Globus pallidus (tissue), 1 donor: ENCODE measurements at places on chromosomes 3 and 15.

GRCh38 chr15:45648521-45649200 lies 13.8 kb downstream of the SQOR start:
- DNase-seq, result no peak

DNA sequence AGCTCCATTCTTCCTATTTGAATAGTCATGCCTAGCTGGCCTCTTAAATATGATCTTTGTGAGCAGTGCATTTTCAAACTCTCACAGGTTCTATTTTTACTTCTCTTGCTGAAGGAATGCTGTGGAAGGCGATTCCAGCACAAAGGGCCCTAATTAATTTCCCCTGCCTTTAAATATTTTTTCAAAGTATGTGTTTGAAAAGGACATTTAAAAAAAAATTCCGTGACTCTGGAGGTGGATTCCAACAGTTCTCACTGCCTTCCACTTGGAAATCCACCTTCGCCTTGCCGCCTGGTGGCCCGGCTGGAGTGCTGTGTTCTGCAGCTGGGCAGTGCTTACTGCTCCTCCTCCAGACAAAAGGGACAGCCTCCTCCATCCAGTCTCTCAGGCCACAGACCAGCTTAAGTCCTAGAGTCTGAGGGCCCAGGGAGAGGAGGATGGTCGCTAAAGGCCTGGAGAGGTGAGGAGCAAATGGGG lies 61.5 kb upstream of the CORO2B start:
- DNase-seq, result no peak

DNA sequence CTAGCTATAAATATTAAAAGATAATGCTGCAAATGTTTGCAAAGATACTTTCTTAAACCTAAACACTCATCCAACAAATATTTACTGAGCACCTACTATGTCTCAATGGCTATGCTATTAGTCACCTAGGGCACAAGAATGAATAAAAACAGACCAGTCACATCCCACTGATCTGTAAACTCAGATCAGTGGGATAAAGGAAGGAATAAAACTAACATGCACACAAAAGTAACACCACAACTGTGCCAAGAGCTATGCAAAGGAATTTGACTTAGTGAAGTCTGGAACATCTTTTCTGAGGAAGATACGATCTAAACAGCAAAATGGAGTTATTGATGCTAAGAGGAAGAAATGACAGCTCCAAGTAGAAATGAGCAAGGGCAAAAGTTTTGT lies 56.6 kb downstream of the CBLB start:
- DNase-seq, result no peak

DNA sequence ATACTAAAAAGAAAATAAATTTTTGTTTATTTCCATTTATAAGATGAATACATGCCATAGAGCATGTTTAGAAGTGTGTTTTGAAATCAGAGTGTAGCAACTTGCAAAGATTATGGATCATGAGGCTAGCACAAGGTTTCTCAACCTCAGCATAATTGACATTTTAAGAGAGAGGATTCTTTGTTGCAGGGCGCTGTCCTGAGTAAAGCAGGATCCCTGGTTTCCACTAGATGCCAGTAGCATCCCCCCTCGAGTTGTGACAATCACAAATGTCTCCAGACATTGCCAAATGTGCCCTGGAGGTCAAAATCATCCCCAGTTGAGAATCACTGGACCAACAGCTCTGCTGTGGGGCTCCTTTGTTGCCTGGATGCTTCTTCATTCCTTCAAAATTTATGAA lies 128.5 kb upstream of the RBMS3 start:
- DNase-seq, result no peak

DNA sequence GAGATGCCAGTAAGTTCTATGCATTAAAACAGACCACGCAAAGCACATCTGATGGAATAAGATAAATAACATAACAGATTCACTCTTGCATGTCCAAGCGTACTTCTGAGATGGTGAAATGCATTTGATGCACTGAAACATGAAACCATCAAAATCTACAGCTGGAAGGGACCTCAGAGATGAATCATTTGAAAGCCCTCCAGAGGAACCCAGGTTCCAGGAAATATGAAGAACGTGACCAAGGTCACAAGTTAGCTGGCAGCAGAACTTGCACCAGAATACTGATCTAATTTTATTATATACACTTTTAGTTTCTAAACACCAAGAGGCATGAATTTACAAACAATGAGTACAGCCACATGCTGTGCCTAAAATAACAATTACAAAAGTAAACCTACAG lies 957.1 kb downstream of the FHIT start:
- no peak for DNase-seq

DNA sequence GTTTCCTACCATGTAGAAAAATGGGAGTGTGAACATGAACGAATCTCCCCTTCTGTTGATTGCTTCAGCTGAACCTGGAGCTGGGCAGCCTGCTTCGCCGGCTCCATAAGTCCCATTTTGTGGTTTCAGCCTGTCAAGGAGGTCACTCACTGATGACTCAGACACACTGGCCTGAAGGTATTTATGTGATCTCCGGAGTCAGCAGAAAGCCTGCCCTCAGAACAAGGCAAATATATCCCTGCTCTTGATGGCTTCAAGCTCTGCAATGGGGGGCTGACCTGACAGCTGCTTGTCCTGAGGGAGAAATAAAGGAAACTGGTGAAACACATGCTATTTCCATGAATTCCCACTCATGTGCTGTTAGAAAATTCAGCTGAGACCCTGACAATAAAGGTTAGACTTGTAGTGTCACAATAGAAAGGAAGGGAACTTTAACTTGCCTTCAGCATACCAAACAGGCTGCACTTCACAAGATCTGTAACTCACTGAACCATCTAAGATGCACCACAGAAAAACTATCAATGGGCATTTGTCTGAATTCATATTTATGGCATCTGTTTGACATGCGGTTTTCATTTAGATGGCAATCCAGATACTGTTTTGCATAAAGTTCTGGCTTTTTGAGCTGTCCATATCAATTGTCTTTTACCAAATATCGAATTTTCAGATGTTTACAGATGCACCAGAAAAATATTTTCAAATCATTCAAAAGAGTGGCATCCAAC lies 282.0 kb upstream of the VEPH1 start:
- DNase-seq, result no peak

DNA sequence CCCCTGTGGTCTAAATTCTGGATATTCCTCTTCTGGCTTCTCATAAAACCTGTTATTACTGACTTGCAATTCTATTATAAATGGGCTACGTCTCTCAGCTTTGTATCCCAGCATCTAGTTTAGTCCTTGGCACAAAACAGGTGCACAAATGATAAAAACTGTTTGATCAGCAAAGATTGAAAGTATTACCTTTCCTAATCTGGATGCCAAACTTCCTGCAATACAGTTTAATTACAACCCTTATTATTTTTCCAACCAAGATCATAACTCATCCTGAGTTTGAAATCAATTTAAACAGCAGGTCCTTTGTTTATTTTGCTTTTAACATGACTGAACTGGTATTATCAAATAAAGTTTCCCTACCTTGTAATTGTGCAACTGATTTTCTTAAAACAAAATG lies 132.6 kb downstream of the ATP1B3 start:
- DNase-seq, result no peak

GRCh38 chr3:183583331-183584245 lies 28.1 kb upstream of the KLHL6 start:
- no peak for DNase-seq

DNA sequence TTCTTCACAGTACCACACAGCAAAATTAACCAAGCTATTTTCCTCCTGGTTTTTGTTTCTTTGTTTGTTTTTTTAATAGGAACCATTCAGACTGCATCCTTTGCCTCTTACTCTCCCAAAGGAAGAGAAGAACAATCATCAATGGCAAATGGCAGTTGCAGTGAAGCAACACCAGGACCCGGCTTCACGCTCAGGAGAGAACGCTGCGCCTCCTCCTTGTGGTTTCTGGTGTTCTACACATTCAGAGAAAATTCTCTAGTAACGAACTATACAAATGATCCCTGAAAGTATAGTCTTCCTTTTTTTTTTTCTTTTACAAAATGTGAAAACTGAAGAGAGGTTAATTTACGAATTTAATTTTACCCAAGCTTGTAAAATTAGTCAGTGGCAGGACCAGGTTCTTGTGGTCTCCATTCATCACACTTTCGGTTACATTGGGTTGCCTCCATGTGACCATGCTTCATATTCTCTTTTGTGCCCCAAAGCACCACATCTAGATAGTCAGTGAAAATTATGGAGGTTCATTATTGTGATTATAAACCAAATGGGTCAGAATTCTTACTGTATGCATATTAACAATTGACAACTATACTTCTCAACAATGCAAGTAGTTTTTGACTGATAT lies 10.6 kb upstream of the MINDY2 start:
- no peak for DNase-seq

GRCh38 chr3:183018421-183019192 lies 38.3 kb upstream of the DCUN1D1 start:
- no peak for DNase-seq
